ENCODE measurements at places on chromosomes 4 and X.

- DNase-seq = no peak
Measured at GRCh38 chr4:178081176-178081575, 638.9 kb upstream of the AGA start.

GRCh38 chr4:68021185-68021584, 57.9 kb upstream of the TMPRSS11A start:
- DNase-seq = no peak

DNA sequence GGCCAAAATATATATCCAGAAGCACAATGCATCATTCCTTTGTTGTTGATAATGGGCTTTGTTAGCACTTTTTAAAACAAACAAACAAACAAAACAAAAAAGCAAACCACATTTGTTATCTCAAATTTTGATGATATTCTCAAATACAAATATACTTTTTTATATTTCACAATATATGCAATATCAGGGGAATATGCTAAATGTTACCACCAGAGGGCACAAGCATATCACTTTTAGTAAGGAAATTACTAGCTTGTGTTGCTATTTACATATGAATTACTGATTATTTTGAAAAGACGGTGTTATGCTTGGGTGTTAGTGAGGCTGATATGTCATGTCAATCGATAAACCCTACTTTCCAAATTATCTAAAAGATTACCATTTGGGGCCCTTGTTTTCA, 29.1 kb downstream of the RIPPLY1 start:
- no peak for DNase-seq

DNA sequence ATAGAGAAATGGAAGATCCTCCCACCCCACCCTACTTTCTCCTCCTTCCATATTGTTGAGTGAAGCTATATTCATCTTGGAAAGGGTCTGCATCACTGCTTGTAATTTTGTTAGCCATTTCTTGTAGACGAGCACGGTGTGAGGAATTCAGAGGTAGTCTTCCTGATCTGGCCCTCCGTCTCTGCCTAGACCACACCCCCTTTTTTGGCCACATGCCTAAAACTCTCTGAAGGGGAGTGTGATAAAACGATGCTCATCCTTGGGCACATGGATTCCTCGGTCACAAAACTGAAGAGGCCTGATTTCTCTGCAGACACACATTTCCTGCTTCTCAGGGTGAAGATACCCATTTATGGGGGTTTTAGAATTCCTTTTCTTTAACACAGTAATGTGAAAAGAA, 182.8 kb downstream of the LARP7 start:
- no peak for DNase-seq

GRCh38 chr4:173990126-173990868, 293.2 kb downstream of the FBXO8 start:
- no peak for DNase-seq

- no peak for DNase-seq
Measured at GRCh38 chr4:1488357-1488756, 82.1 kb upstream of the NKX1-1 start.

GRCh38 chr4:122749704-122750454, 17.4 kb downstream of the BBS12 start:
- DNase-seq = no peak

DNA sequence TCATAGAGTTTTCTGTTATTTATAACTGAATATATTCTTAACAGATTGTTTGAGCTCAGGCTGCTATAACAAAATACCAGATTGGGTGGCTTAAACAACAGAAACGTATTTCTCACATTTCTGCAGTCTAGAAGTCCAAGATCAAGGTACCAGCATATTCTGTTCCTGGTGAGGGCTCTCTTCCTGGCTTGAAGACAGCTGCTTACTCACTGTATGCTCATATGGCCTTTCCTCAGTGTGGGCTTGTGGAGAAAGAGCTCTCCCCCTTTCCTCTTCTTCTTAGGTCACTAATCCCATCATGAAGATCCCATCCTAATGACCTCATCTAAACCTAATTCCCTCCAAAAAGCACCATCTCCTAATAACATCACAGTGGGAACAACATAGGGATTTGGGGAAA, 117.8 kb downstream of the RASGEF1B start:
- DNase-seq = no peak

DNA sequence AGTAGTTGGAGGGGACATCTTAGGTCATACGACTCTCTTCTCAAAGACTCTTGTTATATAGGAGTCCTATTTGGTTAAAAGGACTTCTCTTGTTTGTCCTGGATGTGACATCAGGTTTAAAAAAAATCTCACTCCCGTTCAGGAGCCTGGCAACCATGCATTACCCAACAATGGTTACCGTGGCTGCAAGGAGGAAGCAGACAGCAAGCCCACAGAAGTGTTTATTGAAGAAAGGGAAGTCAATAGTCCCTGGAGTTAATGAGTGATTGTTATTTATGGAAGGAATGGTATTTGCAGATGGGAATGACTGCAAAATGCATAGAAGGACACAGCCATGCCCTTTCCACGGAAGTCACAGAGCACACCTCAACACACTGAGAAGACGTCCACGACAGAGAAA, 75.9 kb upstream of the ENPP6 start:
- peak; percentile 54 for DNase-seq

- no peak for DNase-seq
Measured at GRCh38 chrX:12080265-12080664, 58.0 kb upstream of the FRMPD4 start.

DNA sequence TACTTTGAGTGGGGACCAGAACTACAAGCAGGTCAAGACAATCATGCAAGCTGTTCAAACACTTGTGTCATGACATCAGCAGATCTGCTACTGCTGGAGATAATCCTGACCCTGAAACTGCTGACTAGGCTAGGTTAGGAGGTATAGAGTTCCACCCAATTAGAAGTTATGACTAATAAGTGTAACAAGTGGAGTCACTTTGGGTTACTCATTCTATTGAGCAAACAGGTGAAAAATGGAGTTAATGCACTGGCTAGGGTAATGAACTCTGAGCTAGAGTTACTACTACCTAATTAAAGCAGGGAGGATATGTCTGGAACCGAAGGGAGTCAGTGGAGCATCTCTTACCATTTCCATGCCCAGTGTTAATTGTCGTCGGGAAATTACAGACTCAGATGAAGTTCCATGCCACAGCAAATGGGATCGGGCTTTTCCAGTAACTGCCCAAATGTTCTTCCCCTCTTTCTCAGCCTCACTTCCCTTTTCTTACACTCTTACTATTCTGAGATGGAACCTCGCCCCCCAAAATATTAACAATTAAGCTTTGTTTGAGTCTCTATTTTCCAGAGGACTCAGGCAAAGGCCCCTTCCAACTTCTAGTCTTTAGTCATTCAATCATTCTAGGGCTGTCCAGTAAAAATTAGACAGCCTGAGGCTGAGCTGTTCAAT, 19.8 kb upstream of the MANBA start:
- DNase-seq = no peak

DNA sequence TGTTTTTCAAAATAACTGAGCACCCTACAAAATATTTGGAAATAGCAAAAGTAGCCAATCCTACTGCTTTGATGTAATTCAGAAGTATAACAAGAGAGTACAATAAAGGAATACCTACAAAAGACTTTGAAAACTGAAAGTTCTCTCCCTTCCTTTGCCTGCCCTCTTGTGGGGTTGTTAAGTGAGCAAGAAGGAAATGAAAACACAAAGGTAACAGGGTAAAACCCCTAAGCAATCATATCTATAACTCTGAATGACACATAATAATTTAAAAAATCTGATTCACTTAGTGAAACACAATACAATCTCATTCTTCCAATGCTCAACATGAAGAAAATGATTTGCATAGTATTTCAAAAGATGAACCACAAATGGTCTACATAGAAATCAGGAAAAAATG, 98.2 kb downstream of the FRYL start:
- no peak for DNase-seq

DNA sequence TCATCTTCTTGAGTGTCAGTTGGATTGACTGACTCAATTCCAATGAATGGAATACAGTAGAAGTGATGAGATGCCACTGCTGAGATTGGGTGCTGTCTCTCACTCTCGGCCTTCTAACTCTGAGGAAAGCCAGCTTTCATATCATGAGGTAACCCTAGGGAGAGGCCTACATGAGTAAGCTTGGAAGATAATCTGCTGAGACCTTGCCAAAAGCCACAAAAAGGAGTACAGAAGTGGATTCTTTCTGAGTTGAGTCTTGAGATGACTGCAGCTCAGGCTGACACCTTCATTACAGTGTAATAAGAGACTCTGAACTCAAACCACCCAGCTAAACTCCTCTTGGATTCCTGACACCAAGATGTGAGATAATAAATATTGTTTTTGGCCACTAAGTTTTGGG, 537.4 kb upstream of the MAGEB18 start:
- DNase-seq = no peak

- no peak for DNase-seq
Measured at GRCh38 chr4:120144041-120144440, 77.4 kb upstream of the MAD2L1 start.

GRCh38 chr4:30860978-30861377, 140.8 kb downstream of the PCDH7 start:
- no peak for DNase-seq

- DNase-seq = no peak
Measured at GRCh38 chr4:122666527-122667245, 45.8 kb upstream of the IL21 start.

- DNase-seq = no peak
Measured at GRCh38 chr4:107017443-107018343, 18.4 kb downstream of the DKK2 start.

DNA sequence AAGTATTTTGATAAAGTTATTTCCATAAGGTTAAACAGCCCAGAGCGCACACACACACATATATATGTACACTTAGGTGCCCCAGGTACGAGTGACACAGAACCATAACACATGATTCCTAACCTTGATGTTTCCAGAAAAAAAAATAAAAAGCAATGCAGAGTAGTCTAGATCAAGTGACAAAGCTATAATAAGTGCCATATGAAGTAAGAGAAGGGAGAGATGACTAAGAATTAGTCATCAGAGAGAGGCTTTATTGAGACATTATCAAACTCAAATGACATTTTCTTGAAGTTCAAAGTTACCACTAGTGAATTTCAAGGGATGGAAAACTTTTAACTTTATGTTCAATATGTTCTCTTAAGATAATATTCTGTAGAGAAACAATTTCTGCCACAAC, 215.0 kb downstream of the HTR2C start:
- no peak for DNase-seq

- DNase-seq = no peak
Measured at GRCh38 chrX:135520022-135520552, 373 bp upstream of the INTS6L start.

DNA sequence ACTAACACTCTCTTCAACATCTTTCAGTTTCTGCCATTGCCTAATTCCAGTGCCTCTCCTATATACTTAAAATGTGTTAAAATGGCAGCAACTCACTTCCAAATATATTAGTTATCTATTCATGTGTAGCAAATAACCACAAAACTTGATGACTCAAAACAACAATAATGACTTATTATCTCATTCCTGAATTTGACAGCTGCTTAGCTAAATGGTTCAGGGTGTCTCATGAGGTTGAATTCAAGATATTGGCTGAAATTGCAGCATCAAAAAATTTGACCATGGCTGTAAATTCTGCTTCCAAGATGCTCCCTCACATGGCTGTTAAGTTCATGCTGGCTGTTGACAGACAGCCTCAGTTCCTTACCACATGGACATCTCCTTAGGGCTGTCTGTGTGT, 25.3 kb downstream of the PITX2 start:
- DNase-seq = no peak

GRCh38 chrX:16588266-16588665, 61.7 kb upstream of the S100G start:
- DNase-seq = no peak

GRCh38 chr4:183408796-183409195, 35.6 kb upstream of the CDKN2AIP start:
- DNase-seq = no peak

- no peak for DNase-seq
Measured at GRCh38 chrX:12970691-12971202, 4.2 kb upstream of the TMSB4X start.

- no peak for DNase-seq
Measured at GRCh38 chr4:140748171-140748570, 8.0 kb downstream of the TBC1D9 start.
